ENCODE measurements at places on chromosomes 1 and 21.

DNA sequence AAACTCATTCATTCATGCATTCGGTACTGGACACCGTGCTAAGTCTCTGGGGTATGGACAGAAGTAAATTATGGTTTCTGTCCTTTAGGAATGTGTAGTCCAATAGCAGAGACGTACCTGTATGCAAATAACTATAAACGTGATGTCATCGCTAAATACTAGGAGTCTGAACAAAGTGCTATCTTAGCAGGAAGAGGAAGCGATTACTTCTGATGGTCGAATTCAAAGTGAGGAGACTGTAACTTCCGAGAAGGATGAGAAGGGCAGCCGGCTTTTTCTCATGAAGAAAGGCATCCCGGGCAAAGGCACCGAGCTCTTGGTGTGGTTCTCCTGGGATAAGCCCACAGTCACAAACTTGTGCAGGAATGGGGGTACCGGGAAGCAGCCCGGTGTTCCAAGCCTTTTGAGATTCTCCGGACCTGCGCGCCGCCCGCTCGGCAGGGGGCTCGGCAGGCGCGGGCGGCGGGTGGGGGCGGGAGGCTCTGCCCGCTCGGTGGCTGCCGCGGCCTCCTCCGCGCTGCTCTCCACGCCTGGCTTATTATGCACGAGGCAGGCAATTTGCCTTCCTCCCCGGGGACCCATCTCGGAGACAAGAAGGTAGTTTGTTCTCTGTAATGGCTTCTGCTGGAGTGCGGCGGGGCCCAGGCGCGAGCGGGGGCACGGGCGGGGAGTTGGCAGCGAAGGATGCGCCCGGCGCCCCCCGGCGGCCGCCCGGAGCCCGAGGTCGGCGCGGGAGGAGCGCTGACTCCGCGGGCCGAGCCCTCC is 67.5 kb upstream of the CD1D start:
- no peak for DNase-seq

- DNase-seq, result no peak
Observed at GRCh38 chr1:246798606-246799496, 74.6 kb downstream of the SCCPDH start.

GRCh38 chr1:9201401-9202239 is 33.0 kb upstream of the H6PD start:
- DNase-seq, result no peak

- no peak for DNase-seq
Observed at GRCh38 chr1:192539297-192540092, 36.1 kb upstream of the RGS1 start.

- DNase-seq, result no peak
Observed at GRCh38 chr1:201341377-201341776, 36.1 kb downstream of the TNNT2 start.

DNA sequence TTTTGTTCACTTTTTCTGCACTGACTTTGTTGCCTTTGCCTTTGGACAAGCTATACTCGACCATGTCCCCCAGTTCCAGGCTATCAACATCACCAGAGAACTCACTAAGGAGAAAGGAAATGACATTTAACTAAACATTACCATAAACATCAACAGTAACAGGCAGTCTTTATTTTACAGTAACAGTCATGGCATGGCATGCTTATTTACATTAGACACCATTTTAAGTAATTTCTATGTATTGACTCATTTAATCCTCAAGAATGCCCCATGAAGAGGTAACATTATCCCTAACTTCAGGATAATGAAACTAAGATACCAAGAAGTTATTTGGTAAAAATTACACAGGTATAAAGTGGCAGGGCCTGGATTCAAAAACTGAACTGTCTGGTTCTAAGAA is 8.7 kb upstream of the NRAS start:
- DNase-seq, result no peak

DNA sequence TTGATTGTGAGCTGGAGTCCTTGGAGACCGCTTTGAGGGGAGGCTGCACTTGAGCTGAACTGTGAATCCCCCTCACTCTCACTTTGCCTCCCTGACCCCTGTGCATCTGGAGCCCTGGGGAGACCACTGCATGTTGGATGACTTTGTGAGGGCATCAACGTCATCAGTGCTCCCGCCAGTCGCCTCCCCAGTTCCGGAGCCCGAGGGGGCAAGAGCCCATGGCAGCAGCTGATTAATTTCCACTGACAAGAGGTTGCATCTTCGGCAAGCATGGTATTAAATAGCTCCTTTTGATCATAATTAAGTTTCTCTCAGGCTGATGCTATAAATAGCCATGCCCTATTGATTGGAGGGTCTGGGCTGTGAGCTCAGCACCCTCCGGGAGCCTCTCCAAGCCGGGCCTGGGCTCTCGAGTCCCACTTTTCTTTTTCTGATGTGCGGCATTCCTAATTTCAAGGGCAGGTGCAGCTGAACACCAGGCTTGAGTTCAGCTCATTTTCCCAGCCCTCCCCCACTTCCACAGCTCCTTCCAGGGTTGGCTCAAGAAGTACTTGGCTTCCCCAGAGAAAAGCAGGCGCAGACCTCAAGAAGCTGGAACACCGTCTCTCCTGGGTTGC is 33.2 kb downstream of the KCND3 start:
- no peak for DNase-seq

GRCh38 chr1:112257043-112257835 is 138.8 kb upstream of the CTTNBP2NL start:
- no peak for DNase-seq

Measured in 8988T (cell line).